ENCODE measurements at places on chromosomes 6 and 20. TPM values are rescaled to one million over a fixed set of nuclear protein-coding genes. Genes with fewer than 3 reads are reported as not detected.

DNA sequence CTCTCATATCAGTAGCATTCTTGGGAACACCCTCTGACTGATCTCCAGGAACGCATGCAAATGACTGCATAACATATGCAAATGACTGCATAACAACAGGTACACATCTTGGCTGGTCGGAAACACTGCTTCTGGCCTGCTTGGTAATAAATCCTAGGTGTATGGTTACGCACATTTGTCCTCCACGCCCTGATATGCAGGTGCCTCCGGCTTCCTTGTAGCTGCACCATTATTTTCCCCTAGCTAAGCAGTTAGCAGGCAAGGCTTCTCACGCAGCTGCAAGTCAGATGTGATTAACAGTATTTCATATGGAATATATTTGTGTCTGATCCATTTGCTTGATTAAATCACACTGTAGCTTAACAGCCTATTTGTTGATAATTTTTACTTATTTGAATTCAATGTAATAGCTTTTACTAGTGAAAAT, 5.9 kb downstream of the RPS6KA2 start:
- DNase-seq: no peak

GRCh38 chr6:33987531-33988021, 158.3 kb downstream of the GRM4 start:
- no peak for DNase-seq

GRCh38 chr6:105744815-105745214, 341.3 kb upstream of the PRDM1 start:
- no peak for DNase-seq

The EYA4 gene
- 15.7 TPM for total RNA-seq

The FAM209B gene
- not detected for total RNA-seq

The BEND6 gene
- 1.1 TPM for total RNA-seq

The DYNLT2 gene
- total RNA-seq: 0.81 TPM

The ECT2L gene
- 0.43 TPM for total RNA-seq

The SNX14 gene
- 42.1 TPM for total RNA-seq

All from right cardiac atrium (tissue), 5 donors.